Coronary artery (tissue), 2 donors: ENCODE measurements at places on chromosomes 12 and 14.
A peak's percentile ranks its signal among the peaks of the same experiment; 100 is the strongest.

DNA sequence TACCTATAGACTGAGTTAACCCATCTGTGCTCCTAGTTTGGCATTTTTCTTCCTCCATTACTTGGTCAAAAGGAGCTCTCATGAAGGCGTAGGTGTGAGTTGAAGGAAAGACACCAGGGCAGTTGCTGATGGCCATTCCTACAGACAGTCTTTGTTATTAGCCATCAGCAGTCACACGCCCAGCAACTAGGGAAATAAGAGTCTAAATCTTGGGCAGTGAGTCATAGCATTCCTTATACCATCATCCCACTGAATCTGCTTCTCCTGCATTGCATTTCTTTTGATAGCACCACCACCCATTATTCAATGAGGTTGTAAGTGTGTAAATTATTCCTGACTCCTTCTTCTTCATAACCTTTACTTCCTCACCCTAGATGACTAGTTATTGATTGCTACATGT, 150.9 kb upstream of the IGF1 start:
- no peak for DNase-seq

DNA sequence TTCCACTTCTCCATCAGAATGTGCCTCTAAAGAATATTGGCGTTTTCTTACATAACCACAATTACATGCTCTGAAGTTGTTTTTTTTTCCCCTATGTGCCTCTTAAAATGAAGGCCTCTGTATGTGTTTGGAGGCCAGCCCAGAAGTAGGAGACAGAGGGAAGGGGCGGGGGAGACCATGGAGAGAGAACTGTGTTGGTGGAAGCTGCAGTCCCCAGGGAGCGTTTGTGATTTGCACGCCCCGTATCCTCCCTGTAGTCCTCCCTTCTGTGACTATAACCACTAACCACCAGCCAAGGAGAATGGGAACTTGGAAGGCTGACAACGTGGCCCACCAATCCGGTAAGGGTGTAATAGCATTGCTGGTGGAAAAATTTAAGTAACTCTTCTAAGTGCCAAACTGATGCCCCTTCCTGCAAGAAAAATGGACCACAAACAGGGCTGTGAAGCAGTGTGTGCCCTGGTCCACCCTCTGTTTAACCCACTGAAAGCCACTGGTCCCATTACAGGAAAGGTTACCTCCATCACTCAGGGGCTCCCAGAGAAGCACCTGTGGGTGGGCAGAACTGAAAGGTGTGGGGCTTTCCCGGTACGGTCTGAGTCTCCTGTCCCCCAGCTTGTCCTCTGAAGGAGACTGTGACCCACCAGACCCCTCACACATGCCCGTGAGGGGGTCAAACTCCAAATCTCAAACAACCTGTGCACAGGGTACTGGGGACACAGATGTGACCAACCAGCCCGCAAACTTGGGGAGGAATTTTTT, 36.8 kb downstream of the CCDC88C start:
- DNase-seq, result no peak

- DNase-seq, result no peak
Measured at GRCh38 chr12:120687578-120688289, 785 bp downstream of the MLEC start.

DNA sequence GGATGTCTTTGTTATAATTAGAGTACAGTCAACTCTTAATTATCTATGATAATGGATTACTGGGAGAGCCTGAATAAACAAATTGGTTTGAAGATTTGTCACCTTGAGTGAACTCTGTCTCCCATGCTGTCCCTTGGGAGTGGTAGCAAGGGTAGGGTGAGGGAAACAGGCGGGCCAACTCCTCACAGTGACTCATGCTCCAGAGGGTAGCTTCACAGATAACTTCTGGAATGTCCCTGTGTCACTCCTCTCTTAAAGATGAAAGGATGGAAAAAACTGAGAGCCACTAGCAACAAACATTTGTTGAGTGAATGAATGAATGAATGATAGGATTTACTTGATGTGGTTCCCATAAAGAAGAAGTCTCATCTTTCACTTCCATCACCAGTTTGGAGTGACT, 53.5 kb downstream of the RASSF9 start:
- DNase-seq, result no peak

- DNase-seq, result no peak
Measured at GRCh38 chr12:49309386-49309785, 13.7 kb upstream of the TROAP start.

DNA sequence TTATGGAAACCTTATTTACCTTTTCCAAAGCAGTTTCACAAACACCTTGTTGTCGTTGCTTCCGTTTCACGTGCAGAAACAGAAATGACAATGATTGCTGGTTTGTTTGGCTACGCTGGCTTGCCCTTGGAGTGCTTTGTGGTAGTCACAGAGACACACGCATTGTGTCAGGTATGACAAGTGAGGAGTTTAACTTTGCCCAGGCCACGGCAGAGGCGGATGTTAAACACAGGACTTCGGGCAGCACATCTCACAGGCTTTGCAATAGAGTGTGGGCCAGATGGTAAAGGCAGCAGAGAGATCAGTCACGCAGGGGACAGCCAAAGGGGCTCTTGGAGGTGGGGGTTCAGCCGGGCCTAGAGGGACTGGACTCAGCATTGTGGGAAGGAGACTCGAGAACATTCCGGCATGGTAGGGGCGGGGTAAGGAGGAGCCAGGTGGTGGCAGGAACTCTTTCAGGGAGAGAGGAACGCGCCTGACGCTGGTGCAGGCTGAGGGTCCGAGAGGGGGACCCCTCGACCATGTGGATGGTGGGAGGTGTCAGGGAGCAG, 59.8 kb upstream of the KCNA1 start:
- no peak for DNase-seq

DNA sequence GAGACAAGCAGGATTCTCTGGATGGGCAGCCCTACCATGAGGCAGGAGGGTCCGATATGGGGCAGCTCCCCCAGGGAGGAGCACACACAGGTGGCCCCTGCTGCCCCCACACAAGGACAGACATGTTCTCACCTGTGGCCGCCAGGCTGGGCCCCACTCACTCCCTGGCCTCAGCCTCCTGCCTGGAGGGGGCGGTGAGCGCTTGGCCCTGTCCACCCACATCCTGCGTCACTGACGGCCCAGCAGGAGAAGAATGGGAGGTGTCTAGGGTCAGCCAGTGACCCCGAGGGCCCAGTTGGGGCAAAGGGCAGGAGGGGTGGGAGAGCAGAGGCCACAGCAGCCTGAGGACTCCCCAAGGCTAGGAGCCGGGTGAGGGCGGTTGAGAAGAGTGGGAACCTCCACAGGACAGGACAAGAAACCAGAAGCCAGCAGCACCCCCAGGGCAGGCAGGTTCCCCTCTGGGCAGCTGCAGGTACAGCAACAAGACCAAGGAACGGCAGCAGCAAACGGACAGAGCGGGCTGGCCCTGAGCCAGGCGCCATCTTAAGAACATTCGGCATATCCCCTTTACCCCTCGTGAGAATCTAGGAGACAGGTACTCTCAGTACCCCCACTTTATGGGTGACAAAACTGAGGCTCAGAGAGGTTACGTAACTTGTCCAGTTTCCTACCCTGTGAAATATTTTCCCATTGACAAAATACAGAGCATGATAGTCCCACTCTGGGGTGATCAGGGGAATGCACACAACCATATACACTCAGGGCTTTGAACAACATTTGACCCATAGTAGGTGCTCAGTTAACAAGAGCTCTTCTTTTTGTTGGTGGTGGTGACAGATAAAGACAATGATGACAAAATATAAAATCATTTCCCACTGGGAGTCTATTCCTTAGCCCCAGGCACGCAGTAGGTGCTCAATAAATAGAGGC, 74.3 kb downstream of the NCOR2 start:
- no peak for DNase-seq

DNA sequence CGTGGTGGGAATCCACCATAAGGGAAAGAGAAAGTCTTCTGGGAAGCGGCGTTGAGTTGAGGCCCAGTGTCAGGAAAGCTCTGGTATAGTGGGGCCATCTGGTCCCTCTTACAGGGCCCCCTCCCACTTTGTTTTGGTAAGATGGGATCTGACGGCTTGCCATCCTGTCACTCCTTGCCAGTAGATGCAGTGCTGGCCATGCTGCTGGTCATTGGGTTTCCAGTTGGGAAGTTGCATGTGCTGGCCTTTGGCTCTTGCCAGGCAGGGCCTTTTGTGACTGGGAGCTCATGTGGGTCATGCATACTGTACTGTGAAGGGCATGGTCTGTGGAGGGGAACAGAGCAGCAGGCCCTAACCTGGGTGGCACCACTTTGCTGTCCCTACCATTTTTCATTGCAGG, 3.8 kb downstream of the TRAF3 start:
- no peak for DNase-seq

- no peak for DNase-seq
Measured at GRCh38 chr12:103387385-103387784, 108.4 kb downstream of the C12orf42 start.

DNA sequence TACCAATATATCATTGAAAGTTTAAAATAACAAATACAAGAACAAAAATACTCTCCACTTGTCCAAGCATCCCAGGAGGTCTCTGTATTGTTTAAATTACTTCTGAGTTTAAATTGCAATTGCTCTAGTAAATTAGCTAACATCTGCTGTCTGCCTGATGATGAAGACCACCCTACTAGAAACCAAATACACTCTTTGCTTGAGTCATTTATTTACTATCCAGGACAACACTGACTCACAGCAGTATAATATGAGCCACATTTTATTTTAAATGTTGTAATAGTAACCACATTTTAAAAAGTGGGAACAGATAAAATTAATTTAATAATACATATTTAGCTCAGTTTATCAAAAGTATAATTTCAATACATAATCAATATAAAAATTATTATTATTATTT, 62.9 kb upstream of the EEA1 start:
- no peak for DNase-seq

DNA sequence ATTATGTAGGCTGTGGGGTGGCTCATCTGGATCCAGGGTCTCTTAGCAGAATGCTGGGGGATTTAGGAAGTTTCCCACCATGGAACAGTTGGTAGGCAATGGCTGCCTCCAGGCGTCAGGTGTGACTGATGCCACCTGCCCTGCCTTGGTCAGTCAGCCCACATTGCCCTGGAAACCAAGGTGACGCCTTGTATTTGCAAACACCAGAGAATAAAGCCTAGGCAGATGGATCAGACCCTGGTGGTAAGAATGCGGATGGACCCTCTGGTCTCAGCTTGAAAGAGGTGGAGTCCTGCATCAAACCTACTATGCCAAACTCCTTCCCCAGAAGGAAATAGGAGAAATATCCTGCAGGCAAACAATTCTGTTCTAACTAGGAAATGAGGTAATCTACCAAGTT, 38.2 kb downstream of the NCKAP5L start:
- no peak for DNase-seq

DNA sequence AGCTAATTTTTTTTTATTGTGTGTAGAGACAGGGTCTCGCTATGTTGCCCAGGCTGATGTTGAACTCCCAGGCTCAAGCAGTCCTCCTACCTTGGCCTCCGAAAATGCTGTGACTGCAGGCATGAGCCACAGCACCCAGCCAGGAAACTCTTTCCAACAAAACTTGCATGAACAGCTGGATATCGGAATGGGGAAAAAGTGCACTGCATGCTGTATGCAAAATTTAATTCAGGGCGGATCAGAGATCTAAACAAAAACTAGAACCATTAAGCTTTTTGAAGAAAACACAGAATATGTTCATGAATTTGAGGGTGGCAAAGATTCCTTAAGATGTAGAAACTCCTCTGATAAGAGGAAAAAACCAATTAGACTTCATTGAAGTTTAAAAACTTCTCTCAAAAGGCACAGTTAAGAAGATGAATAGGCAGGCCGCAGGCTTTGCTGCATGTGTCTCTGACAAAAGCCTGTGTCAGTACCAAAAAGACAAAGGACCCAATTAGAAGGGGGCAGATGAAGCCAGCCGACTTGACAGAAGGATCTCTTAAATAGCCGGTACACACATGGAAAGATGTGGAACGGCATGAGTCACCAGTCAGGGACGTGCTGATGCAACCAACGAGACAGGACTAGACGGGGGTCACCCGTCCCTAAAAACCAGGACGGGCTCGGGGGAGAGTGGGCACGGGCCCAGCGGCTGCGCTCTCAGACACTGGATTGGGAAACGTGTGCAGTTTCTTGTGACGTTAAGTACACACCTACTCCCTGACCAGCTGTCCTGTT, 34.8 kb upstream of the MMP17 start:
- DNase-seq, result no peak

GRCh38 chr12:120263748-120264085, 1.8 kb downstream of the PXN start:
- DNase-seq, result no peak

GRCh38 chr14:68281497-68281896, 461.9 kb downstream of the RAD51B start:
- DNase-seq, result no peak

DNA sequence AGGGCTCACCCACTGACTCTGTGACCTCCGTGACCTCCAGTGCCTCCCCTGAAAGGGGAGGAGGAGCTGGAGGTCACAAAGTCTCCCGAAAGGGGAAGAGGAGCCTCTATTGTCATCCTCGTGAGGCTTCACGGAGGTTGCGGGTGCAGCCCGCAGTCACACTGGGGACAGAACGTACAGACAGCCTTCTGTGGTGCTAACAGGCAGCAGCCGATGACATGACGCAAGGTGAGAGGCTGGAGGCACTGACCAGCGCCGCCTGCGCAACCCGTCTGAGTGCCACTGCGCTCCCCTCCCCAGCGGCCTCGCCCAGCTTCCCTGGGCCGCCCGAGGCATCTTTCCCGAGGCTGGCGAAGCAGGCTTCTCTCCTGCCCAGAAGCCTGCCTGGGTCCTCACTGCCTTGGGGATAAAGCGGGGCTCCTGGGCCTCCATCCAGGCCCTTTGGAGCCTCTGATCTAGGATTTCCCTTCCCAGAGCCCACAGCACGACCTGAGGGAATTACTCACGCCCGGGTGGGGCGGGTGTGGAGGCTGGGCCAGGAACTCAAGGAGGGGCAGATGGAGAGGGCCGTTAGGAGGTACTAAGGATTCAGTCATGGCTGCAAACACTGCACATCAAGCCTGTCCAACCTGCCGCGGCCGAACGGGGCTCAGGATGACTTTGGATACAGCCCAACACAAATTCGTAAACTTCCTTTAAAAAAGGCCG, 12.3 kb upstream of the LBHD2 start:
- DNase-seq, result peak; percentile 70

DNA sequence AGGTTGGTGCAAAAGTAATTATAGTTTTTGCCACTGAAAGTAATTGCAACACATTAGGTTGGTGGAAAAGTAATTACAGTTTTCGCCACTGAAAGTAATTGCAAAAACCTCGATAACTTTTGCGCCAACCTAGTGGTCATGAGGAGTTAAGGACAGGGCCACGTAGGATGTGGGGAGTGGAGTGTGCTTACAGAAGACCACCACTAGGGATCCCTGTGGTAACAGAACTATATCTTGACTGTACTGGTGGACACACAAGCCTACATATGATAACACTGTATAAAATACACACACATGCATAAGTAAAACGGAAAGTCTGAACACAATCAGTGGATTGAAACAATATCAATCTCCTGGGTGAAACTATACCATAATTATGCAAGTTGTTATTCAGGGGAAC, 187.4 kb upstream of the ABCD2 start:
- DNase-seq, result no peak

- no peak for DNase-seq
Measured at GRCh38 chr14:103280278-103280928, 53.6 kb upstream of the EIF5 start.

- no peak for DNase-seq
Measured at GRCh38 chr12:26658991-26659390, 174.0 kb downstream of the ITPR2 start.

- DNase-seq, result no peak
Measured at GRCh38 chr12:58673021-58673420, 247.3 kb downstream of the LRIG3 start.

- DNase-seq, result no peak
Measured at GRCh38 chr14:65832431-65833266, 420.1 kb downstream of the FUT8 start.
